ENCODE measurements at places on chromosomes 6 and 20.

- no peak for DNase-seq
These were observed 173.9 kb upstream of the TFAP2D start for GRCh38 chr6:50539447-50539846.

- DNase-seq, result no peak
These were observed 106.5 kb upstream of the TRAF3IP2 start for GRCh38 chr6:111711984-111712752.

DNA sequence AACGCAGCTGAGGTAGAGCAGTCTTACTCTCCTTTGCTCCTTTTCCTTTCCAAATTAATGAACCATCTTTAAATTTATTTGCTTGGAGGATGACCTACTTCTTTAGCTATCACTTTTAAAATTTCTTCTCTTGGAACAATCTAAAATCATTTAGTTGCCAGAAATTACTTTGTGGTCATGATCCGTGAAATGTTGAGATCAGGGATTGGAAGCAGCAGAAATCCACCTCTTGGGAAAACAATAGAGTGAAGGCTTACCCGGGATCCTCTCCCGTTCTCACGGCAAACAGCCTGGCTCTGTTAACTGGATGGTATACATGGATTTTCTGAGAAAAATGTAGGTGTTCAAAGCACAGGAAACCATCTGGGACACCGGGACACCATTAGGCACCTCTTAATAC is 7.7 kb downstream of the AKAP12 start:
- no peak for DNase-seq

DNA sequence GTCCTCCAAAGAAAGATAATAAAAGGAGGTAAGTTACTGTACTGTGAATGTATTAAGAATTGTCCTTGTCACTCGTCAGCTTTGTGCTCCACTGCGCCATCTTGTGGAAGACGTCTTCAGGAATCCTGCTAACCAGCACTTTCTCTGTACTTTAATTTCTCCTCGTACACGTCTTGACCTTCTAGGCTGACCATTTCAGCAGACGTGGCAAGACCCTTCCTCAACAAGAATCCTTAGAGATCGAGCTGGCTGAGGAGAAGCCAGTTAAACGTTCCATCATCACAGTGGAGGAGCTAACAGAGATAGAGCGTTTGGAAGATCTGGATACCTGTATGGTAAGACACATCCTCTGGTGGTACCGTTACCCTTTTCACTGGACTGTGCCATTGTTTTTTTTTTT is 95.5 kb upstream of the SCGN start:
- DNase-seq, result peak; percentile 76

- no peak for DNase-seq
These were observed 99.9 kb downstream of the CAP2 start for GRCh38 chr6:17493286-17493685.

DNA sequence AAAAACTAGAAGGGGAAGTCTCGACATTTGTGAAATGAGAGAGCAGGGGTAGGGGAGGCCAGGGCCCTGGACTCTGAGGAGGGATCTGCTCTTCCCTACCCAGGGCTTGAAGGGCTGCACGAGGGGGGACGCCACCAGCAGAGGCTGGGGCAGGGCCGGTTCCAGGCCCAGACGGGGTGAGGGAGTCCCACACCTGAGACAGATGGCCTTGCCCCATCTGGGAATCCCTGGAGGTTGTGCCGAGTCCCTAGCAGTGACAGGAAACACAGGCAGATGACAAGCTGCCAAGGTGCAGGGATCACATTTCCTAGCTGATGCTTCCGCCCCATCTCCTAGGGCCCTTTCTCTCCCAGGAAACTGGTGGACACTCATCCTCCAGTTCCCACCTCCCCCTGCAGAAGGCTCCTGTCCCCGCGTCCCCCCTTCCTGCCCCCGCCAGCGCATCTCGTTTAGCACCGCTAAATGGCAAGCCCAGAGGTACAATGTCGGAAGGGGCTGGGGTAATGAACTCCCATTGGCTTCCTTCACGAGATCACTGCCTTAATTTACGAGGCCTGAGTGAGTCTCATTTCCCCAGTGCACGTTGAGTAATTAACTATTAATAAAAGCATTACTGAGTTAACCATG is 35.2 kb upstream of the CDH22 start:
- DNase-seq, result no peak

DNA sequence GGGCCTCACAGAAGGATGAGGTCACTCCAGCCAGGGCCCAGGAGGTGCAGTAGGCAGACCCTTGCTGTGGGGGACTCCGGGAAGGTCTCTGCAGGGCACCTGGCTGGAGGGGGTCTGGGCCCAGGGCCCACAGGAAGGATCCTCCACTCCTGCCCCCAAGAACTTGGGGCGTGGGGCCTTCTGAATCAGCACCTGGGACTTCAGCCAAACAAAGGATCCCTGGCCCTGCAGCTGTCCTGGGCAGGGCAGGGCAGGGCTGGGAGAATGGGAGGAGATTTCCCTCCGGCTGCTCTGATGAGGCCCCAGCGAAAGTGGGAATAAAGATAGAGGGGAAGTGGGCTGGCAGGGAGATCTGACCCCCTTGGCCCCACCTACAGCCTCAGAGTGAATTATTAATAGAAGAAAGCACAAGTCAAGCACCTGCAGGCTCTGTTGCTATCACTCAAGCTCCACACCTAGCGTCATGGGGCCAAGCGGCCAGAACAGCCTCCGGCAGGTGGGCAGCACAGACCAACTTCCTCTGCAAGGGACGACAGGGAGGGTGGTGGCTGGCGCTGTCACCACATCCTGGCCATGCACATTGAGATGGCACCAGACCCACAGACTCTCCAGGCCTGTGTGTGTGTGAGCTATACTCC is 61.6 kb upstream of the MRPS10 start:
- DNase-seq, result no peak

DNA sequence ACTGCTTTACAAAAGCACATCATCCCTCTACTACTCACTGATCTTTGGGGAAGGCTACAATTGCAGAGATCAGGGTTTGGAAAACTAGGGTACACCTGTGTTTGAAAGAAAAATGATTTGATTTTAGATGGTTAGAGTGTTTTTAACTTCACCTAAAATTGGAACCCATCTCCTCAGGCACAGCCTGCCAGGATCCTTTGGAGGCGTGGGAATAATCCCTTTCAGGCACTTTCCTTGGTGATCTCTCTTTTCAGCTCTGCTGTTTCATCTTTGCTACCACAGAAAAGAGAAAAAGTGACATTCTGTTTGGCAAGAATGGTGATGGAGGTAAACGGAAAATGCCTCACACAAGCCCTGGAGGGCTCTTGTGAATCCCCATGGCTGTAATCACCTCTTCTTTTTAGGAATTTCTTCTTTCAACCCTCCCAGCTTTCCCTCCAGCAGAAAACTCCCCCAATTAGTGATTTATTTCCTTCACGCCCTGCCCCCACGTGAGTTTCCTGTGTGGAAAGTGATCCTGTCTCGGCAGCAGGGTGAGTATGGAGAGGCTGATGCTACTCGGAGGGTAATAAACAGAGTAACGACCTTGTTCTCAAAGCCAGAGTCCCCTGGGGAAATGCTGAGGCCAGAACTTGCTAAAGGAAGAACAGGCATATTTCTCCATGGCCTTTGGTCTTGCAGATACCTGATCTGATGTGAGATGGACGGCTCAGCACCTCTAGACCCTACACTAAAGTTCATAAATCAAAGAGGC is 9.2 kb downstream of the KCNG1 start:
- no peak for DNase-seq

GRCh38 chr6:24991810-24992467 is 56.2 kb upstream of the RIPOR2 start:
- no peak for DNase-seq

GRCh38 chr6:167762259-167762962 is 64.3 kb upstream of the AFDN start:
- DNase-seq, result no peak

GRCh38 chr6:28167068-28167467 is 25.4 kb downstream of the ZKSCAN8 start:
- DNase-seq, result no peak

GRCh38 chr6:157813750-157814455 is 9.1 kb upstream of the SNX9 start:
- DNase-seq, result no peak

DNA sequence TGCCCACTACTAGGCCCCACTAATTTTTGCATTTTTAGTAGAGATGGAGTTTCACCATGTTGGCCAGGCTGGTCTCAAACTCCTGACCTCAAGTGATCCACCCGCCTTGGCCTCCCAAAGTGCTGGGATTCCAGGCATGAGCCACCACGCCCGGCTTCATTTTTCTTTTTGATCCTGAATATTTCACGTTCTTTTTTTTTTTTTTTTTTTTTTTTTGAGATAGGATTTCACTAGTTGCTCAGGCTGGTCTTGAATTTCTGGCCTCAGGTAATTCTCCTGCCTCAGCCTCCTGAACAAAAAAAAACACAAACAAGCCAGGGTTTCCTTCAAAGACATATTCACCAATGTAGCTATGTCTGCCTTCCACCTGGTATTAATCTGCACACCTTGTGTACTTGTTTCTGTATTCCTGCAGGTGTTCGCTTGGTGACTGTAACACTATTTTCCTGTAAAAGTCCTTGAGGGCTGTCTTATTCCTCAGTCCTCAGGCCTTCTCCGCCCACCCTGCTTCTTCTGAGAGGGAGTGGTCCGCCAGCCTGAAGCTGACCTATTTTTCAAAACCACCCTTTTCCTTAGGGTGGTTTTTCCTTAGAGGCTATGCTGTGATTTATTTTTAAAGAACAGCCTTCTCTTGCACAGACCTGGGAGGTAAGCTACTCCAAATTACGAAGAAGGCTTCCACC is 36.1 kb upstream of the PNRC1 start:
- DNase-seq, result no peak

DNA sequence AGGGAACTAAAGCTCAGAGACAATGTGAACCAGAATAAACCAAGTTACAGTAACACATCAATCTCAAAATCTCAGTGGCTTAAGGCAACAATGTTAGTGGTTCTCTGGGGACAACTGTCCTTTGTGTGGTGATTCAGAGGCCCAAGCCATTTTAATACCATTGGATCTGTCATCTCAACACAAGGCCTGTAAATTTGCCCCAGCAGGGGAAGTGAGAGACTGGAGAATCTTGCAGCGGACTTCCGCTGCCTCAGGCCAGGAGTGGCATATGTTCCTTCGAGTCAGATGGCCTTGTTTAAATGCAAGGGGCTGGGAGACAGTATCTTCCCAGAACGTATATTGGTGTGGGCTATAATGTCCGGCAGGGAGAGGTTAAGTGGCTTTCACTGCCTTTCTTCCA is 126.0 kb downstream of the CD83 start:
- DNase-seq, result no peak

GRCh38 chr20:20732641-20733040 is 20.2 kb upstream of the RALGAPA2 start:
- DNase-seq, result no peak

All from activated CD4-positive, alpha-beta T cell treated with anti-CD3 and anti-CD28 coated beads, Interleukin-2, amount 50 U/mL, for 24 hours (primary cell).